ENCODE measurements at places on chromosomes 3 and 15. TPM values are rescaled to one million over a fixed set of nuclear protein-coding genes. Genes with fewer than 3 reads are reported as not detected.

CD96 gene
- total RNA-seq: 0.32 TPM

GRCh38 chr3:107142171-107142570 is 235.1 kb upstream of the CCDC54 start:
- DNase-seq: no peak

GRCh38 chr15:48383031-48383430 is 51.8 kb downstream of the DUT start:
- DNase-seq: no peak

SLTM gene
- 66.7 TPM for total RNA-seq

Measured in fibroblast of villous mesenchyme (primary cell).